ENCODE measurements at places on chromosomes 1 and 21. TPM values are rescaled to one million over a fixed set of nuclear protein-coding genes. Genes with fewer than 3 reads are reported as not detected.

PRDM16 gene
- 6.5 TPM for total RNA-seq

SEMA6C gene
- 1.5 TPM for total RNA-seq

GRCh38 chr1:7916501-7916830 lies 24.2 kb downstream of the TNFRSF9 start:
- no peak overlapping the region for H3K27ac ChIP-seq
- H3K27me3 ChIP-seq, result peaks cover 4% of the 10 kb centered on the region
- H3K4me3 ChIP-seq, result no peak overlapping the region
- H3K4me1 ChIP-seq, result peaks cover 7% of the 10 kb centered on the region
- H3K36me3 ChIP-seq, result no peaks in the 10 kb centered on the region

GRCh38 chr21:44418108-44418875 lies 37.0 kb upstream of the LRRC3 start:
- DNase-seq, result peak; percentile 36
- no peak overlapping the region for H3K4me3 ChIP-seq
- H3K27ac ChIP-seq, result no peak overlapping the region
- H3K4me1 ChIP-seq, result no peaks in the 10 kb centered on the region

ANKRD45 gene
- not detected for total RNA-seq

DNA sequence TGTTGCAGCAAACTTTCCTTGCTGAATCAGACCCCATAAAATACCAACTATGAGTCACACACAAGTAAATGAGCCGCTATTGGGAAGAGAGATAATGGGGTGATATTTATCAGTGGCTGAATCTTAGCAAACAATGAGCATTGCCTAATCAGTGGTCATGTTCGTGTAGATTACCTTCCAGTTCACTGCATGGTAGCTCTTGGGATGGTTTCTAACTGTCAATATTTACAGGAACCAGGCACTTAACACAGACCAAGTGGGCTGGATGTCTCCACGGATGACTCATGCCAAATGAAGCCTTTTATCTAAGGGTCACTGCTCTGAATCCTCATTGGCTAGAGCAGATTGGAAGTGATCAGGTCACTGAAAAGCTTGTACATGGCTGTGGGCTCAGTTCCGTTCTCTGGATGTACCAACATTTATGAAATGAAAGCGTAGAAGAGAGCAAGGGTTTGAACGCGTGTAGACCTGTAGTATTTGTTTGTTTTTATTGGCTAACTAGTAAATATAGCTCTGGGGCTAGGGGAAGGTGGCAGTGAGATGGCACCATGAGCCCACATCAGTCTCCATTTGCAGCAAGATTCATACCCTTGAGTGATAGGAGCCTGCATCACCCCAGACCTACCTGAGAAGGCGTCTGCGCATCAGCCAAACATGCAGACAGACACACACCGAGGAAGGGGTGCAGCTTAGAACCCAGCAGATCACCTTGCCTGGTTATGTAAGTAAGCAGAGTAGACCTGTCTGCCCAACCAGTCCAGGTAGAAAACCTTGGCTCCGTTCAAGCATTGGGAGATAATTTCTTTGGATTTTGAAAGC lies 153.3 kb downstream of the TOMM20 start:
- DNase-seq, result peak; percentile 83
- H3K36me3 ChIP-seq, result no peaks in the 10 kb centered on the region
- H3K4me1 ChIP-seq, result peaks cover 64% of the 10 kb centered on the region
- peak overlapping the region; percentile 95 for H3K27ac ChIP-seq
- no peak overlapping the region for H3K4me3 ChIP-seq

DNA sequence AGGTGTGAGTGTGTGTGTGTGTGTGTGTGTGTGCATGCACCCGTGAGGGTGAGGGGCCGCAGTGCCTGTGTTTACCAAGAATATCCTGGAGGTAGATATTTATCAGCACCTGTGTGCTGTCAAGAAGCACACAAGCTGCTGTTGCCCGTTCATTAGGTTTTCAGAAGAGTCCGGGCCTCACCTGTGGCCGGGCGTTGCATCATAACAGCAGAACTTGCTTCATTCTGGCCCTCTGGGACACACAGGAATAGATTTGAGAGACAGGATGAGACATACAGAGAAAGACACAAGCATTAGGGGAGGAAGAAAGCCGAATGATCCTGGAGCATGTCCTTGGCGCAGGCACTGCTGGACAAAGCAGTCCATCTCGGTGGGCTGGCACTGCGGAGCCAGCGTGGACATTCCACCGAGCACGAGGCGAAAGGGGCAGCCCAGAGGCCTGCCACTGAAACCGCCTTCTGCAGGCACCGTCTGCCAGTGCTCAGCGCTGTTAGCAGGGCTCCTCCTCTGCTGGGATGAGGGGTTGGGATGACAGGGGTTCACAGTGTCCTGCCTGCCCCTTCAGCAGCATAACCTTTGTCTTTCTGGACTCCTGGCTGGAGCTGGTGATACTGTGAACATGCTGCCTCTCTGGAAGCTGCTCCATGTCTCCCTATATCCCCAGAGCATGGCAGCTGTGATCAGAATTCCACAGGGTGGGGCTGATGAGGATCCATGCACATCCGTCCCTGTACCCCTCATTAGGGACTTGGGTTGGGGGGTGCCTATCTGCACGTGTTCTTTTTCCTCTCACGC lies 81.1 kb downstream of the PEX14 start:
- peak; percentile 51 for DNase-seq
- no peak overlapping the region for H3K4me3 ChIP-seq
- H3K27me3 ChIP-seq, result no peaks in the 10 kb centered on the region
- H3K4me1 ChIP-seq, result no peaks in the 10 kb centered on the region
- no peak overlapping the region for H3K27ac ChIP-seq

GRCh38 chr1:77605246-77606026 lies 77.0 kb downstream of the ZZZ3 start:
- DNase-seq, result no peak
- H3K4me1 ChIP-seq, result peaks cover 19% of the 10 kb centered on the region
- peaks cover 8% of the 10 kb centered on the region for H3K36me3 ChIP-seq
- no peak overlapping the region for H3K4me3 ChIP-seq
- no peaks in the 10 kb centered on the region for H3K27me3 ChIP-seq
- peak overlapping the region; percentile 6 for H3K27ac ChIP-seq

DNA sequence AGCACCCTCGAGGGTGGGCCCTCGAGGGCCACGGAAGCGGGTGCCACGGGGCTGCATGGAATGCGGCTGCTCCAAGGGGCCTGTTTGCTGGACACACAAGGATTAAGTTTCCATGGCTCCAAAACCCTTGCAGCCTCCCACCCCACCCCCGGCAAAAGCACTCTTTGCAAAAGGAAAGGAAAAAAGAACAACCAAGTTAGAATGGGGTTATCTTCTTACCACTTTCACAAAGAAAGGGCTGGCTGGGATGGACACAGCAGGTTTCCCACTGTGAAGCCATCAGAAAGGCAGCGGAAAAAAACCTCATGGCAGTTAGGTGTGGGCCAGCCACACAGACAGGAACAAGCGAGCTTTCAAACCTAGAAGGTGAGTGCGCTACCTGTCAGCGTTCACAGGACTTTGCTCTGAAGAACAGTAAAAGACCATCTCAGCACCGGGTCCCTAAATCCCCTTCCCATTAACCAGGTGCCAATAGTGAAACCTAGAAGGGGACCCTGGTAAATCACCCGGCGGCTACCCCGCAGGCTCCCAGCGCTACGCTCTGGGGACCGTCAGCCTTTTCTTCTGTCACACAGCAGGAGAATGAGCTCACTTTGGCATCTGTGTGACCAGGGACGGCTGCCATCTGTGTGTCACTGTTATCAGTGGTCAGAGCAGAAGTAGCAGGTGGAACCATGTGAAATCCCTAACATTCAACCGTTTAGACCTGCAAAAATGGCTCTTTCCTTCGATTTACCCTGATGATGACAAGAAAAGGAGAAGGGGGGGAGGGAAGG lies 93.0 kb downstream of the SIM2 start:
- no peaks in the 10 kb centered on the region for H3K36me3 ChIP-seq
- no peak overlapping the region for H3K27ac ChIP-seq
- peaks cover 18% of the 10 kb centered on the region for H3K4me1 ChIP-seq
- no peak overlapping the region for H3K4me3 ChIP-seq

DNA sequence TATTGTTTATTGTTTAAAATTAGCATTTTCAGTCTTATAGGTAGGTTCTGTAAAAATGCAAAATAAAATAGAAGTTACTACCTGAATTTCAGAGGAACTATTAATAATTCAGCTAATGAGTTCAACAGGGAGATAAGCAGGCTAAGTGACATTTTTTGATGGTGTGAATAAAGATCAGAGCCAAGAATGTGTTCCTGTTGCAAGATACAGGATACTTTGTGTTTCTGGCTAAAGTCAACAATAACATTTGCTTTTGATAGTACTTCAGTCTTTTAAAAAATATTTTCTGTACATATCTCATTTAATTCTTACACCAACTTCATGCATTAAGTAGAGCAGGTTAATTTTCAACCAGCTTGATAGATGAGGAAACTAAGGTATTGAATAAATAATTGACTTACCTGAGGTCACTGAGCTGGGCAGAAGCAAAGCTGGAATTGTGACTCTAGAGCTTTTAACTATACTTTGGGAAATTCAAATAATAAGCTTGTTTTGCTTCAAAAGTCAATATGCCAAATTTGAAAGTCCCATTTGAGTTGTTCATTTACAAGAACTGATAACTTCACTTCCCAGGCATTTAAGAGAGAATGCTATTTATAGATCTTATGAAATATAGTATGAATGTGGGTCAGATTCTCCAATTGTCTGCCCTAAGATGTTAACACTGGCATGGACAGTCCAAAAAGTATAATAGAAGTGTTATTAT lies 6.0 kb downstream of the GORAB start:
- no peak overlapping the region for H3K4me3 ChIP-seq
- DNase-seq, result peak; percentile 32
- no peaks in the 10 kb centered on the region for H3K27me3 ChIP-seq
- H3K4me1 ChIP-seq, result peaks cover 36% of the 10 kb centered on the region
- H3K27ac ChIP-seq, result peak overlapping the region; percentile 90

GRCh38 chr1:1240822-1241587 lies 5.5 kb downstream of the C1QTNF12 start:
- H3K36me3 ChIP-seq, result no peaks in the 10 kb centered on the region
- no peaks in the 10 kb centered on the region for H3K4me1 ChIP-seq
- H3K27ac ChIP-seq, result no peak overlapping the region
- no peak overlapping the region for H3K4me3 ChIP-seq
- H3K27me3 ChIP-seq, result peaks cover 25% of the 10 kb centered on the region

APOBEC4 gene
- under 0.01 TPM for total RNA-seq

GRCh38 chr1:185474440-185475149 lies 157.6 kb upstream of the IVNS1ABP start:
- no peaks in the 10 kb centered on the region for H3K4me1 ChIP-seq
- H3K27me3 ChIP-seq, result no peaks in the 10 kb centered on the region
- H3K4me3 ChIP-seq, result no peak overlapping the region
- no peaks in the 10 kb centered on the region for H3K36me3 ChIP-seq
- no peak overlapping the region for H3K27ac ChIP-seq

DNA sequence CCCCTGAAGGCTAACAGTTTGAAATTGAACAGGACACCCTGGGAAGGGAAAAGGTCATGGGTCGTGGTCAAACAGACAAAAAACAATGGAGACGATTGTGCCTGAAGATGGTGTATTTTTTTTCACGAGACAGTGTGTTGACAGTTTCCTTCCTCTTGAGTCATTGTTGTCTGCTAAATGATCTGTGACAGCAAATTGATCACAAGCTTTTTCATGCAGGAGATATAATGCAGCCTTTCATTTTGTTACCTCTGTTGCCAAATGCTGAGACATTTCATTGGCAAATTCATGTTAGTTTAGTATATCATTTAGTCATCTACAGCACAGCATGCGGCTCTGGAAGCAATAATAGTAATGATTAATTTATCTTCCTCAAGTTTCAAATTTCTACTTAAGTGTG lies 27.7 kb downstream of the UBE2U start:
- no peaks in the 10 kb centered on the region for H3K36me3 ChIP-seq
- no peak overlapping the region for H3K4me3 ChIP-seq
- no peaks in the 10 kb centered on the region for H3K27me3 ChIP-seq

- no peak overlapping the region for H3K27ac ChIP-seq
- H3K36me3 ChIP-seq, result peaks cover 41% of the 10 kb centered on the region
- peak; percentile 90 for DNase-seq
- H3K4me3 ChIP-seq, result no peak overlapping the region
- H3K4me1 ChIP-seq, result no peaks in the 10 kb centered on the region
Observed at GRCh38 chr1:16631248-16632043, 18.1 kb upstream of the NBPF1 start.

DNA sequence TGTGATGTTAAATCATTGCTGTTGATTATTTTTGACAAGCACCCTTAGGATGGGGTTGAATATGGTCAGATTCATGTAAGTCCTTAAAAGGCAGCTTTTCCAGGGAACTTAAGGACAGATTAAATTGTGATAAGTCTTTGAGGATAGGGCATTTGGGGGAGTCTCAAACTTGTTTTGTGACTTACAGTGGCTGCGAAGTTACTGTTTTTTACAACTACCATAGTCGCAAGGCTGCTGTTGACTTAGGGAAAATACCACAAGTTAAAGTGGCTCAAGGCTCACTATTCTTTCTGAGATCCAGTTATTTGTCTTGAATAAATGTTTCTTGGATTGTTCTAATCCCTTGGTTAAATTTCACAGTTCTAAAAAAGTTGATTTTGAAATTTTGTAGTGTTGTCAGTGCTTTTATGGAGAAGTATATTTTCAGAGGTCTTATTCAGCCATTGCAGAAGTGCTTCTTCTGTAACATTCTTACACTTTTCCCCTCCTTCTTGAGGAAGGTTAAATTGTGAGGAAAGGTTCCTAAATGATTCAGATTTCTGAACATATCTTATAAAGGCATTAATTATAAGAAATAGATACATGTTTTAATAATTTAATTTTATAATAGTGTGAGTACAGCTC lies 47.0 kb upstream of the MPC2 start:
- no peaks in the 10 kb centered on the region for H3K36me3 ChIP-seq
- no peak overlapping the region for H3K27ac ChIP-seq
- peaks cover 8% of the 10 kb centered on the region for H3K4me1 ChIP-seq
- DNase-seq, result no peak

UBE2U gene
- total RNA-seq, result not detected

- H3K27me3 ChIP-seq, result no peaks in the 10 kb centered on the region
- H3K4me3 ChIP-seq, result no peak overlapping the region
- H3K27ac ChIP-seq, result no peak overlapping the region
Observed at GRCh38 chr1:201859424-201859823, 29.3 kb upstream of the SHISA4 start.

DNA sequence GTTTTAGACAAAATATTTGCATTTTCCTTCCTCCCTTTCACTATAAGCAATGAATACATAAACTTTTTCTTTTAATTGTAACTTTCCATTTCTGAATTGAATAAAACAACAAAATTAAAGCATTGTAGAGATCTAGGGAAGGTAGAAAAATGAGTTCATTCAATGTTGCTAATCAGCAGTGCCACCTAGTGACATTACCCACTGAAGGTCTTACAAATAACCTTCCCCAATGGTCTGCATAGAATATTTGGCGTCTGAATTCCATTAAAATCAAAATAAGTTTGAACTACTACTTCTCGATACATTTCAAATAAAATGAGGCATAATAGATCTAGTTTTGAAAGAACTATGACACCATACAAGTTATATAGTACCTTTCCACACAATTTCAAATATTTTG lies 19.6 kb downstream of the FH start:
- no peaks in the 10 kb centered on the region for H3K27me3 ChIP-seq
- no peak overlapping the region for H3K27ac ChIP-seq
- no peak for DNase-seq
- no peaks in the 10 kb centered on the region for H3K4me1 ChIP-seq
- H3K36me3 ChIP-seq, result peaks cover 78% of the 10 kb centered on the region

- no peaks in the 10 kb centered on the region for H3K27me3 ChIP-seq
- H3K27ac ChIP-seq, result no peak overlapping the region
- H3K4me3 ChIP-seq, result no peak overlapping the region
- no peak for DNase-seq
- H3K4me1 ChIP-seq, result no peaks in the 10 kb centered on the region
Observed at GRCh38 chr1:221448585-221449175, 293.2 kb downstream of the DUSP10 start.

DTL gene
- total RNA-seq, result 2.9 TPM

GRCh38 chr1:163170331-163170730 lies 32.4 kb downstream of the RGS5 start:
- H3K27me3 ChIP-seq, result no peaks in the 10 kb centered on the region
- no peaks in the 10 kb centered on the region for H3K36me3 ChIP-seq
- H3K27ac ChIP-seq, result peak overlapping the region; percentile 85
- no peak overlapping the region for H3K4me3 ChIP-seq
- DNase-seq, result no peak
- peaks cover 76% of the 10 kb centered on the region for H3K4me1 ChIP-seq

TACSTD2 gene
- total RNA-seq, result 0.29 TPM
